ENCODE measurements at places on chromosomes 5 and 9. TPM values are rescaled to one million over a fixed set of nuclear protein-coding genes. Genes with fewer than 3 reads are reported as not detected.

- no peak for DNase-seq
Observed at GRCh38 chr5:36944607-36945225, 68.1 kb downstream of the NIPBL start.

DNA sequence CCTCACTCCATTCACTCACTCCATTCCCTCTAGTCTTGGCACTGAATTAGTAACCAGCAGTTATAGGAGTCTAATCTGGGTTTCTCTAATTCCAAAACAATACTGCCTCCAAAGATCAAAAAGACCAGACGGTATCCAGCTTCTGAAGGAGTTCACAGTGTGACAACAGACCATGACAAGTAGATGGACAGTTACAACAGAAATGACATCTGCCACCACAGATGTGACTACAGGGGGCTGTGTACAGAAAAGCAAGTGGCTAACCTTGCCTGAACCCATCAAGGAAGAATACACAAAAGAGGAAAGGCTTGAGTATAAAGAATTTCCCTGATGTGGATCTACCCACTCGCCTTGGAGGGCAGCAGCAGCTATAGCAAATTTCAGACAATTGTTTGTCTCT is 112.4 kb downstream of the ACTL7B start:
- no peak for DNase-seq

DNA sequence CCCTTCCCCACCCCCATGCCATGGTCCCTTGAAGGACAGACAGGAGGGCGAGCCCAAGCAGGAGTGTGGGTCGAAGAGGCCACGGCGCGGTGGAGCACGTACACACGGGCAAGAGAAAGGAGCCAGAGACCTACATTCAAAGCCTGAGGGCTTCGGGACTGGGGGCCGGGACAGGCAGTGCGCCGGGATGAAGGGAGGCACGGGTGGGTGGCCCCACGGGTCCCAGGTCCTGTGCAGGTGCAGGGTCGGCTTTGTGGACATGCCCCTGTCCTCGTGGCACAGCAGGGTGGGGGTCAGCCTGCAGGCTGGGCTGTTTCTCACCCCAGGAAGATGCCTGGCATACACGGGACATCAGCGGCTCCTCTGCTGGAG is 9.8 kb downstream of the LRRC26 start:
- DNase-seq: no peak

DNA sequence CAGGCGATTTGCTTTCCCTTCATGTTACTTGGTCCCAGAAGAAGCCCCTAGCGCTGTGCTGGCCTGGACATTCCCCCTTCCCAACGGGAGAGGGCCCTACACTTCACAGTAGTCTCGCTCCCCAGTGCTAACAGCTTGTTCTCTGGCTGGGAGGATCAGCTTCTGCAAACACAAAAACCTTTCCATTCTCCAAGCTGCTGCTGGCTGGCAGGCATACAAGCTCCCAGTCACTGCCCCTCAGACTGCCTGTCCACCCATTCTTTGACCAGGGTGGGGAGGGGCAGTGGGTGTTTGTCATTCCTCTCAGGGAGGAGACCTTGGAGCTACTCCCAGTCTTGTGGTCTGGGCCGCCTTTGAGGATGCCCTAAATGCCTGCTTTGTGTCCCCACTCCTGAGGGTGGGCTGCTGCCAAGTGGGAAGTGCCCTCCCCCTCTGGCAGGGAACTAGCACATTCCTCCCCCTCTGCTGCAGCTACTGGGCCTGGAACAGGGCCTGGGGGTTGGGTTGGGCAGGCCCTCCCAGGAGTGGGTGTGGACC is 20.8 kb downstream of the ENHO start:
- peak; percentile 99 for DNase-seq

Gene GRM6
- total RNA-seq: not detected

Gene PPIC
- total RNA-seq: 5.3 TPM

Gene TRPM3
- total RNA-seq: 35.9 TPM

Measured in dorsolateral prefrontal cortex (tissue), 122 donors.